ENCODE measurements at places on chromosomes 7 and 10. TPM values are rescaled to one million over a fixed set of nuclear protein-coding genes. Genes with fewer than 3 reads are reported as not detected.

DNA sequence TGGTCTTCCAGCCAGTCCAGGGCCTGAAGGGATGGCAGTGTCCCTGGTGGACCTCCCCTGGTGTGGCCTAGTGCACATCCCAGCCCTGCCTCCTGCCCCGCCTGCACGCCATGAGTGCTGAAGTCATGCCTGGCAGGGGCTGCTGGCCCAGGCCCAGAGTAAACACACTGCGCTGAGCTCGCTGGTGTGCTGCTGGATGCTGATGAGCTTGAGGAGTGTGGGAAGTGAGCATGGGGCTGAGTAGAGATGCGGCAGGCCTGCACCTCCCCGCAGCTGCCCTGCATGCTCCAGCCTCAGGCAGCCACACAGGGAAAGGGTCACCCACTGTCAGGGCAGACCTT, 43.2 kb downstream of the HTRA1 start:
- no peak overlapping the region for H3K4me3 ChIP-seq
- H3K36me3 ChIP-seq, result no peaks in the 10 kb centered on the region
- peak overlapping the region; percentile 72 for H3K27ac ChIP-seq
- DNase-seq, result no peak
- peaks cover 24% of the 10 kb centered on the region for H3K4me1 ChIP-seq

The ZNF425 gene
- 2.9 TPM for total RNA-seq

GRCh38 chr7:108463613-108464012, 7.4 kb upstream of the NRCAM start:
- no peaks in the 10 kb centered on the region for H3K4me1 ChIP-seq
- no peak overlapping the region for H3K27ac ChIP-seq
- no peaks in the 10 kb centered on the region for H3K36me3 ChIP-seq

GRCh38 chr7:130419658-130420057, 21.2 kb downstream of the CEP41 start:
- no peak overlapping the region for H3K27ac ChIP-seq
- no peaks in the 10 kb centered on the region for H3K4me1 ChIP-seq
- H3K36me3 ChIP-seq, result no peaks in the 10 kb centered on the region
- no peak for DNase-seq

The ZNF467 gene
- 13.3 TPM for total RNA-seq

DNA sequence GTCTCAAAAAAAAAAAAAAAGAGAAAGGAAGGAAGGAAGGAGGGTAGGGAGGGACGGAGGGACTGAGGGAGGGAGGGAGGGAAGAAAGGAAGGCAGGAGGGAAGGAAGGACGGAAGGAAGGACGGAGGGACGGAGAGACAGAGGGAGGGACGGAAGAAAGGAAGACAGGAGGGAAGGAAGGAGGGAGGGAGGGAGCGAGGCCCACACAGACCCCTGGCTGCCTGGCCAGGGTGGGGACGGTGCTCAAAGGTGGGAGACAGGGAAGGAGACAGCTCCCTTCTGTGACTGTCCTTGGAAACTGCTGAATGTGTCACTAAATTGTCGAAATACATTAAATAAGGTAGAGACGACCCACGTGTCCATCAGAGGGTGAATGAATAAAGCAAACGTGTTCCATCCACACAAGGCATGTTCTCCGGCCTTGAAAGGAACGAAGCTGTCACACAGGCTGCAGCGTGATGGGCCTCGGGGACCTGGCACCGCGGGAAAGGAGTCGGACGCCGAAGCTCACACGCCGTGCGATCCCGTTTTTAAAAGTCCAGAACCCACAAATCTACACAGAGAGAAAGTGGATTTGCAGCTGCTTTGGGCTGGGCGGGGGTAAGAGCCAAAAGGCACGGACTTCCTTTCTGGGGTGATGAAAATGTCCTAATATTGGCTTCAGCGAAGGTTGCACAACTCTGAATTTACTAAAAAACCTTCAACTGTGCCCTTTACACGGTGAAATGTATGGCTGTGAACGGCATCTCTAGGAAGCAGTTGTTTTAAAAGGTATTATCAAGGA, 23.3 kb downstream of the ADAP1 start:
- H3K27me3 ChIP-seq, result no peaks in the 10 kb centered on the region
- H3K4me3 ChIP-seq, result no peak overlapping the region
- no peaks in the 10 kb centered on the region for H3K36me3 ChIP-seq
- no peaks in the 10 kb centered on the region for H3K4me1 ChIP-seq

DNA sequence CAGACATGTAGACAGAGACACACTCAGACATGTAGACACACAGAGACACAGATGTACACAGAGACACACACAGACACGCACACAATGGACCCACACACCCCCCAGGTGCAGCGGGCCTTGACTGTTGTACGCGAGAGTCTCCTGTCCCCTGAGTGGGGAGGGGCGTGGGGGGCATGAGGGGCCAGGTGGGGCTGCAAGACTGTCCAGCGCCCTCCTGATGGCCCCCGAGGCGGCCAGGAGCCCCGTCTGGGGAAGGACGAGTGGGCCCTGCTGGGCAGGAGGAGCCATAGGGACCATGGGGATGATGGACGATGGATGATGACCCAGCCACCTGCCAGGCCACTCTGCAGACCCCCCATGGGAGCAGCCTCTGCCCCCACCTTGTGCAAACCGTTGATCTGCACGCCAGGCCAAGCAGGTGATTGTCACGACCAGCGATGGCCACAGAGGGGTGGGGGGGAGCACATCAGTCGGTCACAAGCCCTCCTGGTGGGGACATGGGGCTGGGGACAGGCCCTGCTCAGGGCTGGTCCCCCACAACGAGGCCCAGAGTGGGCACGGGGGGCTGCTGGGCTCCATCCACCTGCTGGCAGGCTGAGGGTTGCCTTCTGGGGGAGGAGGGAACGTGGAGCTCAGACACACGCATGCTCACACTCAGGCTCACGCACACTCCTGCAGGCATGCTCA, 11.6 kb downstream of the VENTX start:
- no peak overlapping the region for H3K27ac ChIP-seq
- H3K4me1 ChIP-seq, result no peaks in the 10 kb centered on the region
- no peak for DNase-seq
- H3K27me3 ChIP-seq, result peaks cover 4% of the 10 kb centered on the region
- no peak overlapping the region for H3K4me3 ChIP-seq
- H3K36me3 ChIP-seq, result no peaks in the 10 kb centered on the region

DNA sequence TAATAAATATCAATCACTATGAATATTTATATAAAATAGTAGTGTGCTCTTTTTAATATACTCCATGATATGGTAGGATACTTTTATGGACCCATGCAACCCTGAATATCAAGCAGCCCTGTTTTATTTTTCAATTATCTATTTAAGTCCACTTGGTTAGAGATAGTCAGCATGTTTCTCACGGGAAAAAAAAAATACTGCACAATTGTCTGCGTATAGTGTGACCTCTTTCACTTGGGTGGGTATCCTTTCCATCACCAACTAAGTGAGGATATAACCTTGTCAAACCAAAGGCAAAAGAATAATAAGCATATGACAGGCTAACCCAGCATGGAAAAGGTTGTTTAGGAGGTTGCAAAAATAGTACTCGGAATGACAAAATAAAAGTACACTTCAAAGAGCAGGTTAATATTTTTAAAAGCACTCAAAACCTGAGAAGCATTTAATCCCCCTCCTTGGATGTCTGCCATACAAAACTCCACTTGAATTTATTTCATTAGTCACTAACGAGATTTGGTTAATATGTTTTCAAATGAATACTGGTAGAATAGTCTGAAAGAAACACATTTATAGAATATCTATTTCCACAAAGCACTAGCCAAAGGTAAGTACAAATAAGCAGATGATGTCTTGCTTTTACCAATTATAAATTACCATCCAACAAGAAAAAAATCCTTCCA, 76.5 kb downstream of the IMMP2L start:
- no peak for DNase-seq
- H3K4me1 ChIP-seq, result no peaks in the 10 kb centered on the region
- no peaks in the 10 kb centered on the region for H3K36me3 ChIP-seq
- H3K27me3 ChIP-seq, result no peaks in the 10 kb centered on the region

The CTBP2 gene
- total RNA-seq, result 74.4 TPM

The DBNL gene
- total RNA-seq, result 100 TPM

DNA sequence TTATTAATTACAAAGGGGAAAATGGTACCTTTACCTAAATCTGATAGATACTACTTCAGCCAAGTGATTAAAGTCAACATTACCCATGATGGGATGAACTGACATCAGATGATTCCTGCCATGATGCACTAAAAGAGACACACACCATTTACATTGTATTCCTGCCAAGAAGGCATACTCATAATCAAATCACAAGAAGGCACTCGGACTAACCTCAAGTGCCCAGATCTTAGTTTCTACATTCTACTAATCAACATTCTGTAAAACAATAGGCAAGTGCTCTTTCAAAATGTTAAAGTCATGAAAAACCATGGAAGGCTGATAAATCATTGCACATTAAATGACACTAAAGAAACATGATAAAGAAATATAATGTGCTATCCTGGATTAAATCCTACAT, 44.4 kb downstream of the SLC35G1 start:
- no peak for DNase-seq
- H3K4me1 ChIP-seq, result no peaks in the 10 kb centered on the region
- H3K27me3 ChIP-seq, result no peaks in the 10 kb centered on the region
- H3K36me3 ChIP-seq, result no peaks in the 10 kb centered on the region
- H3K27ac ChIP-seq, result no peak overlapping the region

- H3K4me1 ChIP-seq, result peaks cover 10% of the 10 kb centered on the region
- no peak overlapping the region for H3K4me3 ChIP-seq
- H3K36me3 ChIP-seq, result no peaks in the 10 kb centered on the region
- DNase-seq, result no peak
- no peak overlapping the region for H3K27ac ChIP-seq
These were observed 315.3 kb upstream of the PLXDC2 start for GRCh38 chr10:19500959-19501358.
